ENCODE measurements at places on chromosomes 3 and 15.

DNA sequence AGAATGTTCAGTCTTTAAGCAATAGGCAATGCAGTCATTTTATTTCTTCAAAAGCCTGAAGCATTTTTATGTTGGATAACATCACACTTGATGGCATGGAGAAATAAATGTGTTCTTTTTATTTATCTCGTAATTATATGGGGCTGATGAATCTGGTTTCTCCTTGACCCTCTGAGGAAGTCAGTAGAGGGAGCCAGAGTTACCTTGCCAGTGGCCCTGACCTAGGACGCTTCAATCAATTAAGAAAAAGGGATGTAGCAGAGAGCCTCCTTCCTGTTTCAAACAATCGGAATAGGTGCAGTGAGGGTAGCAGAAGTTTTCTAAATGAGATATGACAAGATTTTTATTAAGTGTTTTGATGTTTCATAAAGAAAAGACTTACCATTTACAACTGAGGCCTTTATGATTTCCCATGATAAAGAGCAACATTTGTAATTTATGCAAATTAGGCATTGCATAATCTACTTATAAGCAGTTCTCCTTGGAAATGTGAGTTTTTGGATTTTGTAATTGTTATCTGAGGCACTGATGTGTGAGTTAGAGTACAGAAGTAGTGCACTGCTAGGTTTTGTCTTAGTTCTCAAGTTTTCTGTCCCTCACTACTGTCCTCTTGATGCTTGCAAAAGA is 129.1 kb downstream of the RAP2B start:
- no peak for DNase-seq

- DNase-seq: no peak
Observed at GRCh38 chr3:150220799-150221198, 187.3 kb upstream of the TSC22D2 start.

GRCh38 chr3:87924485-87924884 is 134.3 kb downstream of the CGGBP1 start:
- DNase-seq: no peak

DNA sequence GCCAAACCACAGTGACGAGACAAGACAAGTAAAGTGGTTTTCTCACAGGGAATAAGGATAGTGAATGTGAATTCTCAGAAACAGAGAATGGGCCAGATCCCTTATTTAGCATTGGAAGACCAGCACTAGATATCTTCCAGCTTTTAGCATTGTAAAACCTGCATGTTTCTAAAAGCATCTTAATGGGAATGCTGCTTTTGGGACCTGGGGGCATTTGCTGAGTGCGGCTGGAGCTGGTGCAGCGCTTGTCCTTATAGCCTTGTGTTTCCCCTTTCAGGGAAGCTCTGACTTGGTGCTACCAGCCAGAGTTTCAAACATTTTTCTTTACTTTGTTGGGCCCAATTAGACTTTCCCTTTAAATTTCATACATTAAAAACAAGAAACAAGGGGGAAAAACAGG is 52.9 kb downstream of the CLSTN2 start:
- DNase-seq: no peak

GRCh38 chr3:133849346-133849745 is 43.7 kb downstream of the SRPRB start:
- DNase-seq: no peak

DNA sequence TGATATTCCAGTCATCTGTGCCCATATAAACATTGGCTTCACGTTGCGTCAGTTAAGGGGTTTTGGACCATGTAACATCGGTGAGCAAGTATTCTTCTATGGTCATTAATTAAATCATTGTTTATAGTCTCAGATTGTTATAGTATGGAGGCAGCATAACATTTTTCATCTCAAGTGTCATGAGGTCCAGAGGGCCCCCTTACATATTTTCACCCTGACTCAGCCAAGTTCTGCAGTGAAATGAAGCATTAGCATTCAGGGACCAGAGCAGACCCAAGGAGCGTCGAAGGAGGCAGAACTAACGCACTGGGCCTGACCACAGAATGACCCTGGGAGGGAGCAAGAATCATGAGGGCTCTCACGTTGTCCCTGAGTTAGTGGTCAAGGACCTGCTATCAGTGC is 171.5 kb downstream of the LRTM1 start:
- no peak for DNase-seq

GRCh38 chr3:101036676-101037075 is 43.5 kb upstream of the ABI3BP start:
- DNase-seq: no peak

Measured in activated CD8-positive, alpha-beta memory T cell treated with anti-CD3 and anti-CD28 coated beads for 1 hour (primary cell).